ENCODE measurements at places on chromosomes 16 and 17. TPM values are rescaled to one million over a fixed set of nuclear protein-coding genes. Genes with fewer than 3 reads are reported as not detected.

Gene HIGD1B
- not detected for total RNA-seq

Gene RAP1GAP2
- total RNA-seq, result 22.3 TPM

Gene FOXL1
- 2.2 TPM for total RNA-seq

Gene TTYH2
- 0.67 TPM for total RNA-seq

Gene VPS9D1
- 4.3 TPM for total RNA-seq

Gene RAMP2
- total RNA-seq, result not detected

Gene CYBA
- 0.35 TPM for total RNA-seq

Gene MMP25
- total RNA-seq, result 0.54 TPM

Gene TBC1D3H
- total RNA-seq, result not detected

Gene IKZF3
- not detected for total RNA-seq

Gene CCDC92B
- total RNA-seq, result 0.09 TPM

Gene CDC27
- 108 TPM for total RNA-seq

Gene FAM171A2
- 2.0 TPM for total RNA-seq

Gene NOTUM
- total RNA-seq, result not detected

Gene NEUROD2
- total RNA-seq, result not detected

Gene TBC1D26
- not detected for total RNA-seq

Gene HAGH
- 43.8 TPM for total RNA-seq

Gene ITGAD
- total RNA-seq, result not detected

Gene FOXC2
- 13.3 TPM for total RNA-seq

Gene SOCS3
- total RNA-seq, result 24.7 TPM

Gene CFAP97D1
- not detected for total RNA-seq
